ENCODE measurements at places on chromosomes 13 and 19.

- DNase-seq, result no peak
These were observed 1108.8 kb upstream of the PCDH20 start for GRCh38 chr13:62524498-62524897.

DNA sequence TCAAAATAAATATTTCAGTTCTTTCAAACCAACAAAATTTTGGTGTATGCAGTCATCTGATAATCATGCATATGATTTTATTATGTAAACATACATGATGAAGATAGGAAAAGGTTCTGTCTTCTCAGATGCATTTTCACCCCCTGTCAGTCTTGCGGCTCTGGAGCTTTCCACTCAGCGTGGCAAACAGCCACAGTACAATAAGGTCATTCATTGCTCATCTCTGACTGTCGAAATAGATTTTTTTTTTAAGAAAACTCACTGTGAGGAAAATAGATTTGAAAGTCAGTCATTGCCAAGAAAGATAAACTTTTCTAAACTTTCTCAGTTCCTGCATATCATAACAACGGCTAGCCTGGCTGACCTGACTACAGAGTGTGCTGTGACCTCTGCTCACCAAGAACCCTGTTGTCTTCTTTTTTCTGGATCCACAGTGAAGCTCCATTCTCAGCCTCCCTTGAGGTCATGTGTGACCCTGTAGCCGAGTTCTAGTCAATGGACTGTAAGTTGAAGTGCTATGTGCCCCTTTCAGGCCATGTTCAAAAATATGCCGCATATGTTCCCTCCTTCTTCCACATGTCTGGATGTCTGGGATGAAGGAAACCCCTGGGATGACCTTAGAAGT, 519.6 kb downstream of the KLF5 start:
- DNase-seq, result no peak

DNA sequence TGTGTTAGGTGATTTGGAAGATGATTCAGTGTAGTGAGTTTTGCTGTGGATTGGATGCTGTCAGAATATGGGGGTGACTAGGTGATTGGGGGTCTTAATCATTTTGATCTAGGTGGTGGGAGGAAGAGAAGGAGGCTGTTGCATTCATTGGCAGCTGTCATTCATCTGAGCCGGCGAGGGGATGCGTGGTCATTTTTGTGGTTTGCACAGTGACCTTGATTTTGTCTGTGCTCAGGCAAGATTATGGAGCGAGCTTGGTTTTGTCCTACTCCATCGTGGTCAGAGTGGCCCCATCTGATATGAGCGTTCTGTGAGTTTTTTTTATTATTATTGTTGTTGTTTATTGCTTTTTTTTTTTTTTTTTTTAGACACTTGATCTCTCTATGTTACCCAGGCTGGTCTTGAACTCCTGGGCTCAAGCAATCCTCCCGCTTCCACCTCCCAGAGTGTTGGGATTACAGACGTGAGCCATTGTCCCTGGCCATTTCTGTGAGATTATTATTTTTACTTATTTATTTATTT, 42.0 kb downstream of the SPTBN4 start:
- DNase-seq, result no peak

DNA sequence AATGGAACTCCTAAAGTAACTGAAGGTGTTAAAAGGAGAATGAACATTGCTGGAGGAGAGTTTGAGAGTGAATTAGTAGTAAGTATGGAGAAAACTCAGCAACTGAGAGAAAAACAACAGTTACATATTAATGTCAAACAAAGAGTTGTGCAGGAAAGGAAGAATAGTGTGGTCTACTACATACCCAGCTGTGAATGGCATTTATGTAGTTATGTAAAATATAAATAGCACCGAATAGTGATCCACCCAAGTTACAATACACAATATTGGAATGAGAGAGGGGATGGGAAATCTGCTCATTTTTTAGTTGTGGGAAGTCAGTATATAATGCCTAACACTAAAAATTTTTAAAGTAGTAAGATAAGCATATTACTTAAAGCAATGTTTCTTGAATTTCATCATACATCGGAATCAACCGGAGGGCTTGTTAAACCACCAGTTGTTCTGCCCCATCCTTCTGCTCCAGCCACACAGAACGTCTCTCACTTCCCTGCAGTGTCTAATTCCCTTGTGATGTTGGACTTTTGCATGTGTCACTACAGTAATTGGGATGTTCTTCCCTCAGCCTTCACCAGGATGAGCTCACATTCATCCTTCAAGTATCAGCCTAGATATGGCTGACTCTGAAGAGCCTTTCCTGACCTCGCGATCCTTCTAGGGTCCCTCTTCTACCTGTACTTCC, 11.5 kb downstream of the CCDC70 start:
- no peak for DNase-seq

DNA sequence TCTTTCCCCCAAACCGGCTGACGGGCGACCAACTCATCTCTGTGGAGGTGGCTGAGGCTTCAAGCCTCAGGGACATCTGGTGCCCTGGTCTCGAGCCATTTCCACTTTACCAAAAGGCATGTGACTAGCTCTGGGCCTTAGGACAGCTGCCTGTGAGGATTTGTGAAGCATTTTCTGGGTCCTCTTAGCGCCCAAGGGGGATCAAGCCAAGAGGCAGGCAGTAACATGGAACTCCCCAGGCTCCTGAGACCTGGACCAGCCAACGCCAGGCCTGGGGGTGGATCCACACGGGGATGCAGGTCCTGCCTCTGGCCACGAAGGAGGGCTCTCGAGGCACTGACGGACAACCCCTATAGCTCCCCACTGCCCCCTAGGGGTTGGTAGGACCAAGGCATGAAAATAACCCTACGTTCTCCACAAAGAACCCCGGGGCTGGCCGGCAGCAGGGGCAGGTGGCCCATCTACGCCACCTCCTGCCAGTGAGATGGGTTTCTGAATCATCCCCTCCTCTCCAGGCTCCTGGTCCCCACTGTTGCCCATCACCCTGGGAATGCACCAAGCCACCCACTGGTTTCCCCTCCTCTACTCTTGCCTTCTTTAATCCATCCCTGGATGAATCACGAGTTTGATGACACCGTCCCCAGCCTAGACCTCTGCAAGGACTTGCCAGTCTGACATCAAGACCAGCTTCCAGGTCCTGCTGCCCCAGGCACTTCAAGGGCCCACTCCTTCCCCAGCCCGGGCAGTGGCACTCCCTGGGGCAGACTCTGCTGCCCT, 7.0 kb upstream of the MYDGF start:
- DNase-seq, result peak; percentile 40

GRCh38 chr13:30466358-30466714, 600 bp upstream of the HMGB1 start:
- peak; percentile 6 for DNase-seq

DNA sequence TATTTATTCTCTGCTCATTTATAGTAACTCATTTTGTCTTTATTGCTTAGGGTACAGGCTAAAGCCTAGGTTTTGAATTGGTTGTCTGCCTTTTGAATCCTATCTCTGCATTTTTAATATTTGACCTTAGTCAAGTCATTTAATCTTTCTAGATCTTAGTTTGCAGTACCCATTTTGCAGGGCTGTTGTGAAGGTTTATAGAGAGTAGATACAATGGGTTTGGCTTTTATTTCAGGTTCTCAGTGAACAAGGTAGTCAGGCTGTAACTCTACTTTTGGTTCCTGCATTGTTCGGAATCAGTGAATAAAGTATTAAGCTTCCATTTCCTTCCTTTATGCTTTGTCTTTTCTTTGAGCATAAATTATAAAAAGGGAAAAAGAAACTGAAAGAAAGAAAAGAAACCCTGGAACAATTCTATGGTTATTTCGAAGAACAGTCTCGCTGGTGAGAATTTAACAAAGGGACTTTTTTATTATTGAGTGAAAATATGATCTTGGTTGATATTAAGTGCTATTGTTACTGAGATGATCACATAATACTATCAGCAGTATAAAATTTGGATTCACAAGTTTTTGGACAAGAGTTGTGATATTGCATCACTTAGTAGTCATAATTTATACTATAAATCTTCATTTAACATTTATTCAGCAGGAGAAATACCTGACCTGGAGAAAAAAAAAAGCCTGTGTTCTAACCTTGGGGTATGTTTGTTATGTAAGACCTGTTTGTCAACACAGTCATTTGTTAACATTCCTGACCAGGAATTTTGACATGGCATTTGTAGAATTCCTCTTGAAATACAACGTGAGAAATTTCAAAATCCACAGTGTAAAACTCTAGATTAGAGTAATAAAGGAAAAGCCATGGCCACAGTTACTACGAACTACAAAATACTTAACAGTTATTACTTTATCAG, 91.3 kb downstream of the ZMYM2 start:
- DNase-seq, result no peak

- no peak for DNase-seq
These were observed 6.3 kb downstream of the MIDN start for GRCh38 chr19:1254530-1255185.

- DNase-seq, result no peak
These were observed 74.6 kb upstream of the C13orf46 start for GRCh38 chr13:114048443-114048842.

DNA sequence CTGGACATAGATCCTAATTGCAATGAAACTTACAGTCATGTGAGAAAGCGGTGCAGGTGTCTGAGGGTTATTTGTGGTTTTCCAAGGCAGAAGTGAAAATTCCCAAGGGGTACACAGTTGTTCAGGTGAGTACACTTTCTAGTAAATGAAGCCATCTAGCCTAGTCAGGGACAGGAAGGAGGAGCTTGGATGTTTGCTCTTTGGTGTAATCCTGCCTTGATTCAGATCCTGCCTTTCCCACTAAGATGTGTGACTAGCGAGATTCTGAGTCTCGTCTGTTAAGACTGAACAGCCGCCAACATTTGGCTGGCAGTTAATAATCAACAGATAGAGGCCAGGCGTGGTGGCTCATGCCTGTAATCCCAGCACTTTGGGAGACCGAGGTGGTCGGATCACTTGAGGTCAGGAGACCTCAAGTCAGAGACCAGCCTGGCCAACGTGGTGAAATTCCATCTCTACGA, 2.5 kb downstream of the RPS9 start:
- DNase-seq, result no peak

DNA sequence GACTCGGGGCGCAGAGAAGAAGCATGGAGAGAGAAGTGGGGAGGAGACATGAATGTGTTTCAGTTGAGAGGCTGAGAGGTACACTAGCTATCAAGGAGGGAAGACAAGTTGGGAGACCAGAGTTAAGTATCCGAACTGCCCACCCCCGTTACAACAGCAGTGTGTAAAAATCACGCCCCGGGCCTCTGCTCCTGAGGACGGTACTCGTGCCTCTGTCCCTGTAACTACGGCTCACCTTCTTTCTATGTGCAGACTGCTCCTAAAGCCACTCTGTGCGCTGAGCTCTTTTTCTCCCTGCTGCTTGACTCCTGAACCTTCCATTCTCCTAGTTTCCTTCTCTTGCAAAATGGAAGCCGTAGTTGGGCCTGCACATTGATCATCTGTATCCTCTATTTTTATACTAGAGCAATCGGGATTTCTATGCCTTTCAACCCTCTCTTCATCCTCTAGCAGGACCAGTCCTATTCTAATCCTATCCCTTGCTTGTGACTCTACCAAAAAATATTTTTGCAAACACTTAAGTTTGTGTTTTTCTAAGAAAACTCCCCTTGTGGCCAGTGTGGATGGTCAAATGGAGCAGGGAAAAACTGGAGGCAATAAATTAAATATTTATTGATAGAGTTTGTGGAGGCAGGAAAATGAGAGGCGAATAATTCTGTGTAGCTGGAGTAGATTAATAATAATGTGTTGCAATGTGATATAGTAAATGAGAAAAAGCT, 569 bp downstream of the POLR1D start:
- DNase-seq, result peak; percentile 24

DNA sequence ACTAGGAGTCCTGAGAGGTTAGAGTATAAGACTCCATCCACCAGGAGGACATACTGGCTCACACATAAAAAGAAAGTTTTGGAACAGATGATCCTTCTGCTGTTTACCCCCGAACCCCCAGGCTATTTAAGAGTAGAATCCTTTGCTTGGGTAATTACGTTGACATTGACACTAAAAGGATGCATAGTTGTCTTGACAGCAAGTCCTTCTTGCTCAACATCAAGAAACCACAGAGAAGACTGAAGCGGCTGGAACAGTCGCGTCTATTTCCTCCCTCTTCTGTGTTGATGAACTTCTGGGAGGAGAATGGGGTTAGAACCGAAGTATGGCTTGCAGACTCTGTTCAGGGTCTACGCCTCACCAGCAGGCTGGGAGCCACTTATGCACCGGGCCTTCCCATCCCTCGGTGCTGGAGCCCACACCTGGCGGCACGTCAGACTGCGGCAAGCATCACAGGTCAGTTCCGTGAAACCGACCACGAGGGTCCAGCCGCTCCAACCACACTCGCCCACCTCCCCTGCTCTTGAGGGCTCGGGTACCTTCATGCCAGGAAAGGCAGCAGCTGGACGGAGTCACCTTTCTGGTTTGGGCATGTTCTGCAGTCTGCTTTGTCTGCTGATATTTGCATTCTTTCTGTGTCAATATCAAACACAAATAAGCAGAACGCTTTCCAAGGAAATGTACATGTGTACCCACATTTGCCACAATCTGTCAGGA, 42.4 kb upstream of the RANBP3 start:
- DNase-seq, result no peak

DNA sequence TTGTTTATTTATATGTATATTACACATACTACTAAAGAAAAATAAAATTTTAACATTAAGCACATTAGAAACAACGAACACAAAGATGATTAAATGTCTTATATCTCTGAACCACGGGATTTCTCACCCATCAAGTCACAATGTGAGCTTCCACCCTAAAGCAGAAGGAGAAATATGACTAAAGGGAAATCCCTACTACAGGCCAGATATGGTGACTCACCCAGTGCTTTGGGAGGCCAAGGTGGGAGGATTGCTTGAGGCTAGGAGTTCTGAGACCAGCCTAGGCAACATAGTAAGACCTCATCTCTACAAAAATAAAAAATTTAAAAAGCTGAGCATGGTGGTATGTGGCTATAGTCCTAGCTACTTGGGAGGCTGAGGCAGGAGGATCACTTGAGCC, 24.6 kb downstream of the DCT start:
- no peak for DNase-seq

GRCh38 chr13:40581277-40581579, 85.2 kb downstream of the FOXO1 start:
- DNase-seq, result no peak

- no peak for DNase-seq
These were observed 5.4 kb upstream of the RBM42 start for GRCh38 chr19:35623327-35624010.

- no peak for DNase-seq
These were observed 26.8 kb downstream of the ATP12A start for GRCh38 chr13:24706886-24707585.

DNA sequence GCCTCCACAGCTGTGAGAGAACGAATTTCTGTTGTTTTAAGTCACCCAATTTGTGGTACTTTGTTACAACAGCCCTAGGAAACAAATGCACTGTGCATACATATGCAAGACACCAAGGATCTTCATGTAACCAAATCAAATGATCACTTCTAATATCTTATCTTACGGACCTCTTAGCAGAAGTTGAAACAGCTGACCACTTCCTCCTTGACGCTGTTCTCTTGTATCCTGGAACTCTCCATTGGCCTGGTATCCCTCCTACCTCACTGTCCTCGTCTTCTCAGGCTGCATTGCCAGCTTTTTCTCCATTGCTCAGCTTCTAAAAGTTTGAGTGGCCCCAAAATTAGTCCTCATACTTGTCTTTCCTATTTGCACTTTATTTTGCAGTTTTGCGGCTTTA, 200.4 kb downstream of the DLEU7 start:
- DNase-seq, result no peak

Measured in HAP-1 (cell line).